ENCODE measurements at places on chromosomes 6 and 20. TPM values are rescaled to one million over a fixed set of nuclear protein-coding genes. Genes with fewer than 3 reads are reported as not detected.

Gene ZNF334
- total RNA-seq = 0.96 TPM

Gene PRDM13
- total RNA-seq = not detected

GRCh38 chr20:10639077-10639736, 34.6 kb downstream of the JAG1 start:
- no peak for DNase-seq

DNA sequence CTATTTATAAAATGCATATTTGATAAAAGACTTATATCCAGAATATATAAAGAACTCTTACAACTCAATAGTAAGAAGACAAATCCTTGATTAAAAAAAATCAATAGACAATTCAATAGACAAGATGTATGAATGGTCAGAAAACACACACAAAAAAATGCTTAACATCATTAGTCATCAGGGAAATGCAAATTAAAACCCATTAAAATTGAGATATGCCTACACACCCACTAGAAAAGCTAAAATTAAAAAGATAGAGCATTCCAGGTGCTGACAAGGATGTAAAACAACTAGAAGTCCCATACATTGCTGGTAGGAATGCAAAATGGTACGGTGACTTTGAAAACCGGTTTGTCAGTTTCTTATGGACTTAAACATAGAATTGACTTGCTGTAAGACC, 127.1 kb downstream of the TFAP2B start:
- DNase-seq = no peak

- DNase-seq = no peak
These were observed 9.1 kb downstream of the VTA1 start for GRCh38 chr6:142155895-142156757.

- no peak for DNase-seq
These were observed 18.5 kb downstream of the RAE1 start for GRCh38 chr20:57369596-57369995.

- DNase-seq = no peak
These were observed 1.7 kb downstream of the NUDT3 start for GRCh38 chr6:34390531-34391472.
